A549 treated with Mapracorat at 1 μM for 4 hours (cell line): ENCODE measurements at places on chromosomes 4 and X. TPM values are rescaled to one million over a fixed set of nuclear protein-coding genes. Genes with fewer than 3 reads are reported as not detected.

TCP11X2 gene
- total RNA-seq: not detected in 5 replicates

ARHGAP24 gene
- 3.7 to 4.1 TPM (median 3.7 TPM) in 5 replicates for total RNA-seq

FAM184B gene
- 0.02 to 0.08 TPM (median 0.05 TPM) in 4 of 5 replicates, not detected in the other for total RNA-seq

DTHD1 gene
- total RNA-seq: not detected in 5 replicates

GPM6B gene
- total RNA-seq: 0.09 to 0.28 TPM (median 0.24 TPM) in 5 replicates
